T-helper 9 cell (primary cell): ENCODE measurements at places on chromosomes 12 and 14.

DNA sequence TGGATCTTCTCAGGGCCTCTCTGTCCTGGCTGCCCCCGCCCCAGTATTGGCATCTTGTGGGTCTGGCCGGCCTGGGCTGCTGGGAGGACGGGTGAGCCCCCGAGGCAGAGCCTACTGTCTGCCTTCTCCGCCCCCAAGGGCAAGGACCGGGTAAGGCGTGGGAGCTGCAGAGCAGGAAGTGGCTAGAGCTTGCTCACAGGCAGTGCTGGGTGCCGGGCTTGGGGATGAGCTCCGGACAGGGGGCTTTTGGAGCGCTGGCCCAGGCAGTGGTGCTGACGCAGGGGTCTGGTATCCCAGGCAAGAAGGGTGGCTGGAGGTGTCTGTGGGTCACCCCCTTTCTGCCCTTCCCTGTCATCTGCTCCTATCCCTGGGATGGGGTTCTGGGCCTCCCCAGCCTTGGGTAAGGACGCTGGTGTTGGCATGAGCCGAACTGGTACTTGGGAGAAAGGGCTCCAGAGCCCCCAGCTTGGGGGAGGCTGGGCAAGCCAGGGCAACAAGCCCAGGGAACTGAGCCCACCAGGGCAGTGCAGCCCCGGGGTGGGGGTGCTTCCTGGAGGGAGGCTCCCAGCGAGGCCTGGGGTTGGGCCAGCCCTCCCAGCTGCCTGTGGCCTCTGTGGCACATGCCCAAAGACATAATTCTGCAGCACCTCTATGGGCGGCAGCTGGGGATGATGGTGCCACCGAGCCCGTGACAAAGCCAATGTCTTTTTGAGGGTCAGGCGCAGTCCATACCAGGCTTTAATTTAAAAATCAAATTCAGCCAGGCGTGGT is 126.3 kb downstream of the KIF26A start:
- DNase-seq: no peak

GRCh38 chr14:94227029-94227428 is 52.9 kb downstream of the PPP4R4 start:
- no peak for DNase-seq

- DNase-seq: no peak
These were observed 6.1 kb downstream of the ERGIC2 start for GRCh38 chr12:29374913-29375312.

- no peak for DNase-seq
These were observed 59.7 kb downstream of the SLC24A4 start for GRCh38 chr14:92382677-92383076.

DNA sequence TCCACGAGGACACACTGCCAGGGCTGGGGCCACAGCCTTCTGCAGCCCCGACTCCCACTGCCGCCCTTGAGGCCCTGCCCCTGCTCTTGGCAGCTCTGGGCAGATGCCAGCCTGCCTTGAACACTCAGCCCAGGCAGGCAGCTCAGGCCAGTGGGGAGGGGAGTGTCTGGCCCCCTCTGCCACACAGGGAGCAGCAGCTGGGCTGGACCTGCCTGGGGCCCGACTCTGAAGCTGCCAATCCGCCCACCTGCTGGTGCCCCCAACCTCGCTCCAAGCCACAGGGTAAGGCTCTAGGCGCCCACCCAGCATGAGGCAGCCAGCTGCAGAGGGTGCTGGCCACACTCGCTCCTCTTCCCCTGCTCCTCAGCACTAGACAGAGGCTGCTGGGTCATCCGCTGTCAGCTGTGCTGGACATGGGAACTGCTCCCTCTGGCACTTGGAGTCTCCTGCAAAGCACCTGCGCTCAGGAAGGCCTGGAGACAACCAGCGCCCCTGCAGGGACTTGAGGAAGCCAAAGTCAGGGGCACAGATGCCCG is 24.6 kb upstream of the NUDT14 start:
- DNase-seq: no peak

DNA sequence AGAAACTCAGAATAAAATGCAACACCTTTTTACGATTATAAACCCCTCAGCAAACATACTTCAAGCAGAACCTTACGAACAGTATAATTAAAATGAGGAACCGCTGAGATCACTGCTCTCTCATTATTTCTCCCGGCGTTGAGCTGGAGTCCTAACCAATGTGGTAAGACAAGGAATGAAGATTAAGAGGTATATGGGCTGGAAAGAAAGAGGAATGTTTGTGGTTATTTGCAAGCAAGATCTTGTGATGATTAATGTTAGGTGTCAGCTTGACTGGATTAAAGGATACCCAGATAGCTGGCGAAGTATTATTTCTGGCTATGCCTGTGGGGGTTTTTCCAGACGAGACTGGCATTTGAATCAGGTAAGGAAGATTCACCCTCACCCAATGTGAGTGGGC is 10.3 kb upstream of the ZNF84 start:
- DNase-seq: no peak

GRCh38 chr12:105995961-105996431 is 142.8 kb downstream of the NUAK1 start:
- no peak for DNase-seq

GRCh38 chr12:82931349-82932116 is 244.8 kb downstream of the TMTC2 start:
- no peak for DNase-seq

DNA sequence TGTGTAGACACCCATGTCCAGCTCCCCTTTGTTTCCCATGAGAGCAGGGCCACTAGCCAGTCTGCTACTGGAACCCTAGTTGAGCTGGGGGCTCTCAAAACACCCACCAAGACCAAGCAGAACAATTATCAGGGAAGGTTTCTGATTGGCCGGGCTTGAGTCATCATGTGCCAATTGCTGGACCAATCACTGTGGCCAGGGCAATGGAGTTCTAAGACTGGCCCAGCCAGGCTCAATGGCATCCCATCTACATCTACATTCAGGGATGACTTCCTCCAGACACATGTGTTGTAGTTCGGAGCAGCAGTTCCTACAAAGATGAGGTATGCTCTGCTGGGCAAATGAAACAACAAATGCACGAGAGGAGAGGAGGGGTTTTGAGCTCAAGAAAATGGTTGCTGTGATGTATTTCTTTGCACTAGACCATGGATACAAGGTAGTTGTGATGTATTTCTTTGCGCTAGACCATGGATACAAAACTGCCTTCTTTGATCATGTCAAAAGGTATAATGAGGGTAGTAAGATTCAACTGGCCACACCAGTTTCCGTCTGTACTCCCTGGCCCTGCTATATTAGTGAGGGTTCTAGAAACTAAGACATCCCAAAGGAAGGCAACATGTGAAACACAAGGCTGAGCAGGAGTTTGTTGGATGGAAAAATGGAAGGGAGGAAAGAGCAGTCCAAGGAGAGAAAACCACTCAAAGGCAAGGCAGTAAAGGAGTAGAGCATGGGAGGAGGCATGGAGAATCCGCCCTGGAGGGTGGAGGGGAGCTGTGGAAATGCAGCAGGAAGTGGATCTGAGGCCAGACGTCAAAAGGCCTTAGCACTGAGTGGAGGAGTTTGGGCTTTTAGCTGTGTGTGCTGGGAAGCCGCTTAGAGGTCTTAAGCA is 8.9 kb upstream of the WSCD2 start:
- no peak for DNase-seq

- DNase-seq: no peak
These were observed 22.3 kb downstream of the ATP5MC2 start for GRCh38 chr12:53653595-53653994.

DNA sequence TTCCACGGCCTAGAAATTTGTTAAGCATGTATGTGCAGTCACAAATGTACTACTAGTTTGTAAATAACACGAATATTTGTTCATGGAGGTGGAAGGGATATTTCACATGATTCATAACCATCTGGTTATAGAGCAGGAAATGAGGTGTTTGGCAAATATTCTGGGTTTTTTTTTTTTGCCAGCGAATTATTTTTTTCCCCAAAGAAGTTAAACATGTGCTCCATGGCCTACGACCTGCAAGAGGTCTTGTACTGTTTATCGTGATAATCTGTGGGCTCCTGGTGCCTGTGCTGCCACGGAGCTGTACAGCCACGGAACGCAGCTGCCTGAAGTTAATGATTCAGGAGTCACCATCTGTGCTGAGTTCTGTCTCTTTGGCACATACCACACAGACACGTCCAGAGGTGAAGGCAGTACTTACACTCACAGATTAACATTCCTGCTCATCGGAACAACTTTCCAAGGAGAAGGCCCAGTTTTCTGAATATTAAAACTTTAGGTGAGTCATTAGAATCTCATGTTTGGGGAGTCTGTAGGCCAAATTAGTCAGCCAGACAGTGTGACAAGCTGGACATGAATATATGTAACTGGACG is 156.3 kb downstream of the TMX1 start:
- DNase-seq: no peak

GRCh38 chr12:68236421-68237059 is 10.9 kb upstream of the IL26 start:
- DNase-seq: no peak

- DNase-seq: no peak
These were observed 22.8 kb downstream of the ITPK1 start for GRCh38 chr14:93092606-93093556.
